ENCODE measurements at places on chromosomes 2 and 18. TPM values are rescaled to one million over a fixed set of nuclear protein-coding genes. Genes with fewer than 3 reads are reported as not detected.

- H3K27ac ChIP-seq, result peak overlapping the region; percentile 70
- H3K4me1 ChIP-seq, result peaks cover 77% of the 10 kb centered on the region
- H3K36me3 ChIP-seq, result peaks cover 80% of the 10 kb centered on the region
- peak overlapping the region; percentile 35 for H3K4me3 ChIP-seq
- DNase-seq, result no peak
Observed at GRCh38 chr18:77111951-77112746, 20.4 kb downstream of the MBP start.

Gene ELOA2
- not detected for total RNA-seq

Gene RGPD3
- 0.34 TPM for total RNA-seq

DNA sequence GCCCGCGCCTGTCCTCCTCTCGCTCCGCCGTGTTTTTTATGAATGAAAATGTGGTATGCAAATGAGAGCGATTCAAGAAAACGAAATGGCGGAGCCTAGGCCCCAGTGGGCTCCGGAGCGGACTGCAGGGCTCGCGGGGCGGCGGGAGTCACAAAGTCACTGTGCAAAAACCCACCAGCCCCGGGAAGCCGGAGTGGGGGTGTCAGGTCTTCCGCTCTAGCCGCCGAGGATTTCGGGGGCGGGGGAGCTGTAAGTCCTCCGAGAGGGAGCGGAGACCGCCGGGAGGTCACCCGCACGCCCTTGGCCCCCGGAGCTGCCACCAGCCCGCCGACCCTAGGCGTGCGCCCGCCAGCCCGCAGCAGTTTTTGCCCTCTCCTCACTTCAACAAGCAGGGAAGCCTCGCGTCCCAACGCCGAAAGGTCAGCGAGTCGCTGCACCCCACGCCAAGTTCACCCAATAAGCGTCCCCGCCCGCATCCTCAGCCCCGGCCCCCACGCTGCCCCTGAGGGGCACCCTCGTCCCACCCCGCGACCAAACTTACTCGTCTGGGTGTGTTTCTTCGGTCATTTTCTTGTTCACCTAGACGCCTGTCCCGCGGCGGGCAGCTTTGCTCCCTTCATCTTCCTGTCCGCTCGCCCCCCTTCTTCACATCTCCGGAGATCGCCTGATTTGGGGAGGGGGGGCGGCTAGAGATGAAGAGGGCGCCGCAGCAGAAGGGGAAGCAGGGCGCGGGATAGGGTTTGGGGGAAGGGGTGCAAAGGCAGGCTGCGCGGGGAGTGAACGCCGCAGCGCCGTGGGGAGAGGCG is 775 bp downstream of the SPRED2 start:
- H3K4me1 ChIP-seq, result peaks cover 12% of the 10 kb centered on the region
- H3K4me3 ChIP-seq, result peak overlapping the region; percentile 87
- peaks cover 44% of the 10 kb centered on the region for H3K27me3 ChIP-seq
- DNase-seq, result peak; percentile 43

- peaks cover 22% of the 10 kb centered on the region for H3K27me3 ChIP-seq
- DNase-seq, result no peak
- peaks cover 1% of the 10 kb centered on the region for H3K4me1 ChIP-seq
- no peaks in the 10 kb centered on the region for H3K36me3 ChIP-seq
- no peak overlapping the region for H3K4me3 ChIP-seq
- H3K27ac ChIP-seq, result no peak overlapping the region
Observed at GRCh38 chr2:219656526-219656925, 29.1 kb downstream of the SLC4A3 start.

Gene STON1
- total RNA-seq, result 2.1 TPM

DNA sequence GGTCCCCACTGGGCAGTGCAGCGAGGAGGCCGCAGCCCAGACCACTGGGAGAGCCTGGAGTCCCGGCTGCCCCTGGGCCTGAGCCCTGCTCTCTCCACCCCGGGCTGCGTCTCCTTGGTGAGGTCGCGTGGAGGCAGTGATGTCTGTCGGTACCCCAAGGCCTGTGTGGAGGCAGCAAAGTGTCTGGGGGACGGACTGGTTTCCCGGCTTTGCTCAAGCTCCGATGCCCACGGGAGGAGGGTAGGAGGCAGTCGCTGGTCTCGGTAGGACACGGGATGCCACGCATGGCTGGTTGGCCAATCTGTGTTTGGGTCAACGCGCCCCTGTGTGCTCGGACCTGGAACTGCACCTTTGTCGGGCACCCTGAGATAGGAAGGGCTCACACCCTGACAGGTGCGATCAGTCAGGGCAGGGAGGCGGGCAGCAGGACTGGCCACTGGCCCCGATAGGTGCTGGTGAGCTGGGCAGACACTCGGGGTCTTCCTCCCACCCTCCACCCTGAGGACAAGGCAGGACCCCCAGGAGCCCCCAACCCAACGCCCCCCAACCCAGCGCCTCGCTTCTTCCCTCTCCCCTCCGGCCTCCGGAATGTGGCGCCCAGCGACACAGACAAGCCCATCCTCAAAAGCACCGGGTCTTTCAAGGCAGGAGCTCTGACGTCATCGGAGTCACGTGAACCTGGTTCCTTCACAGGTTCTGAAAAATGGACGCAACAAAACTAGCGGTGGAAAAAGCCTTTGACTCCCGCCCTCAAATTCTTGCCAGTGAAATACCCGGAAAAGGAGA is 288.6 kb downstream of the NDUFA10 start:
- no peak overlapping the region for H3K4me3 ChIP-seq
- H3K36me3 ChIP-seq, result no peaks in the 10 kb centered on the region
- no peak overlapping the region for H3K27ac ChIP-seq
- no peak for DNase-seq

DNA sequence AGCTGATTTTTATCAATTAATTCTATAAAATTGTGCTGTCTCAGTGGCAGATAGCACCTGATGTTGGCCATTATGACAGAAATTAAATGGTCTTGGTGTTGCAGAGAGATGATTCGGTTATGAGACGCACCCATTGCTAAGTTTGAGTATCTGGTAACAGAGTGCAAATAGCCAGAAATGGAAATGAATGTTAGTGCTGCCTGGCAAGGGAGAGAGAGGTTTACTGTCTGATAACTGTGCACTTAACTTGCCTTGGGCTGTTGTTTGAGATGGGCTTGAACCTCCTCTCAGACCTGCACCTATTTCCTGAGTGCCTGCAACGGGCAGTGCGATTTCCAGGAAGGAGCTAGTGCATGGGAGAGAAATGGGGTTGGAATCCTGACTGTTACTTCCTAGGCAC is 11.7 kb downstream of the DPYSL5 start:
- H3K4me1 ChIP-seq, result no peaks in the 10 kb centered on the region
- H3K4me3 ChIP-seq, result no peak overlapping the region
- no peak overlapping the region for H3K27ac ChIP-seq
- no peaks in the 10 kb centered on the region for H3K36me3 ChIP-seq
- H3K27me3 ChIP-seq, result peaks cover 30% of the 10 kb centered on the region

DNA sequence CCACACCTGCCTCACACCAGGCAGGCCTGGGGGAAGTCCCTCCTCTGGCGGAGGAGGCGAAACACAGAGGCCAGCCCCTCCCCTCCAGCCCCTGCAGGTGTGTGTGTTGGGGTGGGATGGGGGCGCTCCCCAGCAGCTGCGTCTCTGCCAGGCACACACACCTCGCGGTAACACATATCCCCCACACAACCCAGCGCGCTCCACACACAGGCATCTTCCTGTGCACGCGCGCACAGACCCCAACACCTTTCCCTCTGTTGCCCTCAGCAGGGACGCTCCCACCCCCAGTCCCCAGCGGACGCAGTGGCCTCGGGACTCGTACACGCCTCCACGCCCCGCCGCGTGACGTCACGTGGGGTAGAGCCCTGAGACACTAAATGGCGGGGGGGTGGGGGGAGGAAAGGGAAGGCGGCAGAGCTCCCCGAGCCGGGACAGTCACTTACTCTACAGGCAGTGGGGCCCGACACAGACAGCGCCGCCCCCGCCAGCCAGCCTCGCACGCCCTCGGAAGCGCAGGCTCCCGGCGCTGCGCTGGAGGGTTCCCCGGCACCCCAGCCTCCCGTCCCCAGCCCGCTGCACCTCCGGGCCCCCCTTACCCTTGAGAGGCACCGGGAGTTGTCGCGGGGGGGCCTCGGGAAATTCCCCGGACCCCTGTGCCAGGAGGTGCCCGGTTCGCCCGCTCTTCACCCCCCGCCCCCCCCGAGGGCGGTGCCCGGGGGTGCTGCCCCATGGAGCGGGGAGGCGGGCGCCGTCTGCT is at the start of gene WNT10A:
Gene WNT10A, plus strand, starts transcription at position 751 of the 757 bp plus-strand sequence. CDS start 144 bp downstream, outside the sequence.
- no peaks in the 10 kb centered on the region for H3K36me3 ChIP-seq
- peaks cover 69% of the 10 kb centered on the region for H3K27me3 ChIP-seq
- H3K4me1 ChIP-seq, result peaks cover 25% of the 10 kb centered on the region
- DNase-seq, result no peak

DNA sequence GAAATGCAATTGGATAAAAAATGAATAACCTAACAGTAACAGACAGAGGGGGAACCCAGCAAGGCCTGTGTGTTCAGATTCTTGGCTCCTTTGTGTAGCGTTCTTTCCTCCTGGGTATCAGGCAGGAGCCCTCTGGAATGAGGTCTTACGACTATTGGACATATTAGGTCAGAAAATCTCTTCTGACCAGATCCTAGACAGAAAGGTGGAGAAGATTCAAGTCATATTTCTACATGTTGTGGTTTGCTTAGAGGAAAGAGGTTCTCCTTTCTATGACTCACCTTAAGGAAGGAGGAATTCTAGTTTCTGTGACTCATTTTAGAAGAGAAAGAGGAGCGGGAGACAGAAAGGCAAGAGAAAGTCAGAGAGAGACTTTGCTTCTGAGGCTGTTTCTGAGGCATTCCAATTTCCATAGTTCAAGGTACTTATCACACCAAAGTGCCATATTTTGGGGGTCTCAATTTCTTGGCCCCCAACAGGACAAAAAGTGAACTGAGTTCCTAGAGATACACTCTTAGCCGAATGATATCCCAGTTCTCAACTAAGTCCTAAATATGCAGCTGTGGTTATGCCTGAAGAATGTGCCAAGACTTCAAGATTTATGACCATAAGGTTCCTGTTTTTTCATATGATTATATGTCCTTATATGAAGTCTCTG is 618.6 kb downstream of the ZEB2 start:
- no peaks in the 10 kb centered on the region for H3K36me3 ChIP-seq
- peaks cover 16% of the 10 kb centered on the region for H3K4me1 ChIP-seq
- no peak overlapping the region for H3K27ac ChIP-seq

DNA sequence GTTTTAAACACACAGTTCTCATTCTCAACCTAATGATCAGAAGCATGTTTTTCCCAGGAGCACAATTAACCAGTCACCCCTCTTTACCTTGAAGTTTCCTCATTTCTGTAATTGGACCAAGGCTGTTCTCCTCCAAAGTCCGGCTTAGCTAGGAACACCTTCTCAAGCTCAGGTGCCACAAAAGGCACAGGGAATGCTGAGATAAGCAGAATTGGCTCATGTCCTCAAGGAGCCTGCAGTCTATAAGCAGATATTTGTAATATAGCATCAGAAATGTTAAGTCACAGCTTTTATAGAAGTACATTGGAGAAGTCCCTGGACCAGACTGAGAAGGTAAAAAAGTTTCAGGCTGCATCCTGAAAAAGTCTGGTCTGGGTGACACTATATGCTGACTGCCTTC is 20.7 kb downstream of the OSR1 start:
- H3K27ac ChIP-seq, result no peak overlapping the region
- H3K4me3 ChIP-seq, result no peak overlapping the region
- no peak for DNase-seq
- H3K36me3 ChIP-seq, result no peaks in the 10 kb centered on the region

Gene CRIM1
- 12.4 TPM for total RNA-seq

Gene CSRNP3
- not detected for total RNA-seq

GRCh38 chr18:48827291-48828193 is 123.2 kb downstream of the SMAD7 start:
- peaks cover 18% of the 10 kb centered on the region for H3K36me3 ChIP-seq
- no peaks in the 10 kb centered on the region for H3K27me3 ChIP-seq
- no peak overlapping the region for H3K27ac ChIP-seq

Gene MOGAT1
- total RNA-seq, result 0.18 TPM

DNA sequence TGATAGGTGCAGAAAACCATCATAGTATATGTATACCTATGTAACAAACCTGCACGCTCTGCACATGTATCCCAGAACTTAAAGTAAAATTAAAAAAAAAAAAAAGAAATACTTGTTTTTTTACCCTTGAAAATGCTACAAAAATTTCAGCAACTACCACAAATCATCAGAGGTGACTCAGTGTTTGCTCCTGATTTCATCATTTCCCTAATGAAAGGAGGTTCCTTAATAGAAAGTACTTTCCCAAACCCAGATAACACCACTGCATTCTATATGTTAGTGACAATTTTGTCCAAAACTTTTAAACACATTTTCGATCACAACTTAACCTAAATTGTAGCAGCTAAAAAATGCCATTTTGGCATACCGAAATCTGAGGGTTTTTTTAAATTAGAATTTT is 163.3 kb downstream of the SLC39A10 start:
- no peaks in the 10 kb centered on the region for H3K36me3 ChIP-seq
- H3K27ac ChIP-seq, result no peak overlapping the region
- H3K4me1 ChIP-seq, result no peaks in the 10 kb centered on the region
- no peak for DNase-seq
- no peak overlapping the region for H3K4me3 ChIP-seq

GRCh38 chr18:21242780-21243401 is 859 bp downstream of the GREB1L start:
- H3K27ac ChIP-seq, result no peak overlapping the region
- DNase-seq, result no peak
- H3K27me3 ChIP-seq, result peaks cover 59% of the 10 kb centered on the region
- H3K4me3 ChIP-seq, result no peak overlapping the region

- H3K27me3 ChIP-seq, result no peaks in the 10 kb centered on the region
- H3K36me3 ChIP-seq, result peaks cover 39% of the 10 kb centered on the region
- no peak for DNase-seq
Observed at GRCh38 chr2:171469176-171469575, 35.1 kb downstream of the DCAF17 start.

DNA sequence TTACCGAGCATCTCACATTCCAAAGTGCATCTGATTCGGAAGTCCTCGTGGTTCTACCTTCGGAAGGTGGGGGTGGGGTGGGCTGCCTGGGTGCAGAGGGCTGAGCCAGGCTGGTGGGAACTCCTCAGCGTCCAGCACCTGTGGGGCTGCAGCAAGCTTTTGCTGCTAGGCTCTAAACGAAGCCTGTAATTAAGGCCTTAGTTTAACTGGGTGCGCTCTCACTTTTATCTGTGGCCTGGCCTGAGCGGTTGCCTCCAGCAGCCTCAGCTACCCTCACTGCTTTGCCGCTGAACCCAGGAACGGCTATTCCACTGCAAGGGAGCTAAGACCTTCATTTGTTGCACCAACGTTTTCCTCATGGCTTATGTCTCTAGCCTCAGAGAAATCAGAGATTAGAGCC is 48.4 kb downstream of the TMEM17 start:
- no peak for DNase-seq
- no peaks in the 10 kb centered on the region for H3K36me3 ChIP-seq
- no peak overlapping the region for H3K4me3 ChIP-seq
- peaks cover 4% of the 10 kb centered on the region for H3K4me1 ChIP-seq
- H3K27ac ChIP-seq, result no peak overlapping the region

GRCh38 chr18:12659904-12660605 is 2.1 kb upstream of the SPIRE1 start:
- peak overlapping the region; percentile 15 for H3K4me3 ChIP-seq
- H3K4me1 ChIP-seq, result peaks cover 17% of the 10 kb centered on the region
- no peak for DNase-seq

Gene RAD51AP2
- total RNA-seq, result not detected

- no peak overlapping the region for H3K27ac ChIP-seq
- H3K36me3 ChIP-seq, result peaks cover 6% of the 10 kb centered on the region
- no peaks in the 10 kb centered on the region for H3K27me3 ChIP-seq
- H3K4me1 ChIP-seq, result peaks cover 17% of the 10 kb centered on the region
- no peak overlapping the region for H3K4me3 ChIP-seq
Observed at GRCh38 chr2:143397884-143398614, 268.8 kb downstream of the ARHGAP15 start.

Gene NDUFB3
- total RNA-seq, result 123 TPM

Gene TUBB8B
- total RNA-seq, result not detected
